ENCODE measurements at places on chromosomes 1 and 21. TPM values are rescaled to one million over a fixed set of nuclear protein-coding genes. Genes with fewer than 3 reads are reported as not detected.

GRCh38 chr1:218683242-218683641, 338.1 kb downstream of the TGFB2 start:
- H3K4me1 ChIP-seq = no peaks in the 10 kb centered on the region
- no peak overlapping the region for H3K27ac ChIP-seq
- no peak for DNase-seq
- H3K4me3 ChIP-seq = no peak overlapping the region
- H3K27me3 ChIP-seq = no peaks in the 10 kb centered on the region

GRCh38 chr1:245375789-245376460, 221.1 kb downstream of the KIF26B start:
- H3K27me3 ChIP-seq = peaks cover 6% of the 10 kb centered on the region
- no peaks in the 10 kb centered on the region for H3K4me1 ChIP-seq
- no peak overlapping the region for H3K4me3 ChIP-seq
- H3K36me3 ChIP-seq = no peaks in the 10 kb centered on the region
- H3K27ac ChIP-seq = no peak overlapping the region
- no peak for DNase-seq

GRCh38 chr1:53377438-53377841, 49.6 kb upstream of the LRP8 start:
- peak; percentile 35 for DNase-seq
- no peaks in the 10 kb centered on the region for H3K4me1 ChIP-seq
- peaks cover 3% of the 10 kb centered on the region for H3K27me3 ChIP-seq
- no peak overlapping the region for H3K4me3 ChIP-seq

KCTD3 gene
- 20.6 TPM for total RNA-seq

S100A7A gene
- total RNA-seq = not detected

BSND gene
- not detected for total RNA-seq

HORMAD1 gene
- not detected for total RNA-seq

- H3K27ac ChIP-seq = peak overlapping the region; percentile 22
- H3K27me3 ChIP-seq = no peaks in the 10 kb centered on the region
- H3K36me3 ChIP-seq = peaks cover 13% of the 10 kb centered on the region
- H3K4me3 ChIP-seq = no peak overlapping the region
Observed at GRCh38 chr1:24442764-24443163, 27.2 kb downstream of the NIPAL3 start.

DNA sequence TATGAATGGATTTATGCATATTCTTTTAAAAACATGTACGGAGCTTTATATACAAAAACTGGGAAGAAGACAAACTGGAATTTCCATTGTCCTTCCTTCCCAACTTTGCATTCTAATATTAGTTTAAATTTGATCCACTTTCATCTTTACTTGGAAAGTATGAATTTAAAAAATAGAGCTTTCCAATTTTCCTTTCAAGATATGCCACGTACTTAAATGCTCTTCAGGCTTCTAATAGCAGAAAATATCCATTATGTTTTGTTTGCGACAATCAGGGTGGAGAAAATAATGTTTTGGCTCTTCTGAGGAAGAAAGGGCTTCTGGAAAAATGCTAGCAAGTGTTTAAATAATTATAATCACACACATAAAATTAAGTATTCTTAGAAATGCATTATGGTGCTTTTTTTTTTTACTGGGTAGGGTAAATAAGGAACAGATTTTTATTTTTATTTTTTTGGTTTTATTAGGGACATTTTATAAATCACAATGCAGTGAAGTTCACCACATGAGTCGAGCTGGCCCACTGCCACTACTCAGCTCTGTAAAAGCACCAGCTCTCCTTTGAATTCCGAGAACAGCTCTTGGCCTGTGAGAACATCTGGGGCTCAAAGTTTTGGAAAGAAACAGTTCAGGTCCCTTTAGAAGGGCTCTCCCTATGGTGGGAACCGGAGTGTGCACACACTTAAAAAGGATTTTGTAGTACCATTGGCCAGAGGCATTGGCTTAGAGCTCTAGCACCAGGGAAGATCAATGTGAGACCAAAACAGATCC, 287.4 kb upstream of the LYPLAL1 start:
- no peak overlapping the region for H3K27ac ChIP-seq
- H3K4me1 ChIP-seq = peaks cover 12% of the 10 kb centered on the region
- no peaks in the 10 kb centered on the region for H3K27me3 ChIP-seq
- DNase-seq = peak; percentile 22
- H3K36me3 ChIP-seq = no peaks in the 10 kb centered on the region
- no peak overlapping the region for H3K4me3 ChIP-seq

RUNX1 gene
- total RNA-seq = 6.1 TPM

GRCh38 chr1:182719553-182719952, 35.2 kb upstream of the RGS8 start:
- H3K4me1 ChIP-seq = peaks cover 4% of the 10 kb centered on the region
- no peaks in the 10 kb centered on the region for H3K36me3 ChIP-seq
- no peak overlapping the region for H3K4me3 ChIP-seq
- no peaks in the 10 kb centered on the region for H3K27me3 ChIP-seq
- no peak overlapping the region for H3K27ac ChIP-seq
- DNase-seq = no peak

SPATA17 gene
- 0.45 TPM for total RNA-seq

- H3K27me3 ChIP-seq = no peaks in the 10 kb centered on the region
- H3K27ac ChIP-seq = no peak overlapping the region
- H3K36me3 ChIP-seq = no peaks in the 10 kb centered on the region
- no peak overlapping the region for H3K4me3 ChIP-seq
- no peak for DNase-seq
Observed at GRCh38 chr1:30748098-30748698, 9.4 kb downstream of the LAPTM5 start.

DNA sequence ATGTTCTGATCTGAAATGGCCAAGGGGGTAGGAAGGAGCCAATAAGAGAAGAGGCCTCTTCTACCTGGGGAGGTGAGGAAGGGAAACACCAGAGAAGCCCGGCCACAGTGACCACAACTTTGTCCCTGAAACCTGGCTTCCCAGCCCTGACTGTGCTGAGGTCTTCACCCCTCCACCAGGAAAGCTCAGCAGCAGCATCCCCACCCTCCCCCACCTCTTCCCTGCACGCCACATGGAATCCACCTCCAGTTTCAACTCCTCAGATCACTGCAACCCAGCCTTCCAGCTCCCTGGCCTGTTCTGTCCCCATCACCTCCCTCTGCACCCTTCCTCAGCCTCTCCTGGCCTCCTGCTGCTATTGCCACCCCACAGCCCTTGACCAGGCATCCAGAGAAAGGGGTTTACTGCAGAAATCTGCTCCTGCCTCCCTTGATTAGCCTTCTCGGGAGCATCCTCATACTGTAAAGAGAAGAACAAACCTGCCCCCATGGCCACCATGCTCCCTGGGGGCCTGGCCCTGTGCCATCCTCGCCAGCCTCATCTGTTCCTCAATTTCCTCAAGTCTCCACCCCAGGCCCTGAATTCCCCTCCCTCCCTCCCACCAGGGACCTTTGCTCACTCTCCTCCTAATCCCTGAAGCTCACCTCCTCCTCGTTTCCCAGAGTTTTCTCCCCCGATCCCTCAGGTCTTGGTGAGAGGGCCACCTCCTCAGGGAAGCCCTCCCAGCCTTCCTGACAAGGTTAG, 450.9 kb downstream of the MATN1 start:
- no peak for DNase-seq
- H3K36me3 ChIP-seq = no peaks in the 10 kb centered on the region
- no peak overlapping the region for H3K27ac ChIP-seq
- no peaks in the 10 kb centered on the region for H3K4me1 ChIP-seq

GRCh38 chr1:60173729-60174505, 100.3 kb upstream of the C1orf87 start:
- H3K36me3 ChIP-seq = no peaks in the 10 kb centered on the region
- no peak for DNase-seq
- H3K27ac ChIP-seq = no peak overlapping the region
- no peak overlapping the region for H3K4me3 ChIP-seq
- H3K27me3 ChIP-seq = no peaks in the 10 kb centered on the region
- no peaks in the 10 kb centered on the region for H3K4me1 ChIP-seq

- no peak overlapping the region for H3K27ac ChIP-seq
- DNase-seq = no peak
- H3K27me3 ChIP-seq = no peaks in the 10 kb centered on the region
- no peaks in the 10 kb centered on the region for H3K4me1 ChIP-seq
- no peaks in the 10 kb centered on the region for H3K36me3 ChIP-seq
Observed at GRCh38 chr1:17874231-17874630, 119.1 kb downstream of the ACTL8 start.

SYT14 gene
- total RNA-seq = not detected

DNA sequence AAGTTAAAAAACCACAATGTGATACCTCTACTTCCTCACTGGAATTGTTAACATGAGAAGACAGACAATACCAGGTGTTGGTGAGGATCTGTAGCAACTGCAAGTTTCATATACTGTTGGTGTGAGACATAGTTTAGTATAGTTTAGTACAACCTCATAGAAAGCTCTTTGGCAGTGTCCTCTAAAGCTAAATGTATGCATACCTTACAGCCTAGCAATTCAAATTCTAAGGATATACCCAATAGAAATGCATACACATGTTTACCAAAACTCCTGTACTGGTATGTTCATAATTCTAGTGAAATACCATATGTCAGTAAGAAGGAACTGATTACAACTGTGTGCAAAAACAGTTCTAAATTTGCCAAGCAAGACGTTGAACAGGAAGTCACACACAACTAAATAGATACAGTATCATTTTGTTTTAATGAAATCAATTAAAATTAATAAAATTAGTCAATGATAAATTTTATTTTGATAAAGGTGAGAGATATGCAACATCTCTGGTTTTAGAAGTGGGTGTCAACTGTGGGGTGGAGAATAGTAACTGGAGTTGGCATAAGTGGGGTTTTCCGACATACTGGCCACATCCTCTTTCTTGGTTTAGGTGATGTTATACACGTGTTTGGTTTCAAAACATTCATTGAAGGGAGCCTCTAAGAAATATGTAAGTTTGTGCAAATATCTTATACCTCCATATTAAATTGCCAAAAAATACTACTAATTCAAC, 450.7 kb downstream of the PTPRC start:
- no peaks in the 10 kb centered on the region for H3K27me3 ChIP-seq
- DNase-seq = no peak
- H3K4me1 ChIP-seq = no peaks in the 10 kb centered on the region
- H3K4me3 ChIP-seq = no peak overlapping the region
- H3K27ac ChIP-seq = no peak overlapping the region

DNA sequence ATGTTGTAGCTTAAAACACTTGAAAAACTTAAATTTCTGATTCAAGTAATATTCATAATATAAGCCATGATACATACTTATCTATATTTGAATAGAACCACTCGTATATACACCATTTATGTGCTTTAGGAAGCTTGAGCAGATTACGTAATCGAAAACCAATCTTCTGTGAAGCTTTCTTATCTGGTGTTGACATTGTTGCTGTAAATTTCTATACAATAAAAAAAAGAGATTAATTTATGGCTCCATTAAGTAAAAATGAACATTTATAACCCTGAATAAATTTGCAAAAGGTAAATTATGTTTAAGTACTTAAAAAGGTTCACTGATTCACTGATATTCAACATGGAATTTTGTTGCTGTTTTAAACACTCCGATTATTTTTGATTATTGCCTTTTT, 21.4 kb downstream of the LIN9 start:
- no peaks in the 10 kb centered on the region for H3K27me3 ChIP-seq
- H3K36me3 ChIP-seq = peaks cover 43% of the 10 kb centered on the region
- H3K4me3 ChIP-seq = no peak overlapping the region
- H3K27ac ChIP-seq = no peak overlapping the region
- no peak for DNase-seq

DNA sequence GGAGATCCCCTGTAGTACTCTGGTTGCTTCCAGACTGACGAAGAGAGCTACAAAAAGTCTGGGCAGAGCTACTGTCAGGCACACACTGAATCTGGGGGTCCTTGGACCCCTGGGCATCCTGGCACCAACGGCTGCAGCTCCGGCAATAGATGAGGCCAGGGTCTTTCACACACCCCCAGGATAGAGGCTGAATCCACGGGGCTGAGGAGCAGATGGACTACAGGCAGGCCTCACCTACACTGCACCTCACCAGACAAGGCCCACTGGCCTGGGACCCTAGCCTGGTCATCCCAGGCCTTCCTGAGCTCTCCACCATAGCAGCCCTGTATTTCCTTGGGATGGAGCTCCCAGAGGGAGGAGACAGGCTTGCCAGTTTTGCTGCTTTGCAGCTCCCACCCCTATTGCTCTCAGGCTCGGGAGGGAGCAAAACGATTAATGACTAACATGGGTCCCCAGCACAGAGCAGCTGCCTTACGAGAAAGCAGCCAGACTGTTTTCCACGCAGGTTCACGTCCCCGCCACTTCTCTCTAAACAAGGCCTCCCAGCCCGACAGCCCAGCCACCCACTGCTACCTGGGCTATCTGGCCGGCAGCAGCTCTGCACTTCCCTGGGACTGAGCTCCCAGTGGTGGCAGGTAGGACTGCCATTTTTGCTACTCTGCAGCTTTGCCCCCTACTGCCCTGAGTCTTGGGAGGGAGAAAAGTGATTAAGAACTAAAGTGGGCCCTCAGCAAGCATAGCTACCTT, 1022.5 kb upstream of the ADGRL2 start:
- H3K27ac ChIP-seq = no peak overlapping the region
- DNase-seq = no peak
- no peak overlapping the region for H3K4me3 ChIP-seq
- no peaks in the 10 kb centered on the region for H3K4me1 ChIP-seq

DNA sequence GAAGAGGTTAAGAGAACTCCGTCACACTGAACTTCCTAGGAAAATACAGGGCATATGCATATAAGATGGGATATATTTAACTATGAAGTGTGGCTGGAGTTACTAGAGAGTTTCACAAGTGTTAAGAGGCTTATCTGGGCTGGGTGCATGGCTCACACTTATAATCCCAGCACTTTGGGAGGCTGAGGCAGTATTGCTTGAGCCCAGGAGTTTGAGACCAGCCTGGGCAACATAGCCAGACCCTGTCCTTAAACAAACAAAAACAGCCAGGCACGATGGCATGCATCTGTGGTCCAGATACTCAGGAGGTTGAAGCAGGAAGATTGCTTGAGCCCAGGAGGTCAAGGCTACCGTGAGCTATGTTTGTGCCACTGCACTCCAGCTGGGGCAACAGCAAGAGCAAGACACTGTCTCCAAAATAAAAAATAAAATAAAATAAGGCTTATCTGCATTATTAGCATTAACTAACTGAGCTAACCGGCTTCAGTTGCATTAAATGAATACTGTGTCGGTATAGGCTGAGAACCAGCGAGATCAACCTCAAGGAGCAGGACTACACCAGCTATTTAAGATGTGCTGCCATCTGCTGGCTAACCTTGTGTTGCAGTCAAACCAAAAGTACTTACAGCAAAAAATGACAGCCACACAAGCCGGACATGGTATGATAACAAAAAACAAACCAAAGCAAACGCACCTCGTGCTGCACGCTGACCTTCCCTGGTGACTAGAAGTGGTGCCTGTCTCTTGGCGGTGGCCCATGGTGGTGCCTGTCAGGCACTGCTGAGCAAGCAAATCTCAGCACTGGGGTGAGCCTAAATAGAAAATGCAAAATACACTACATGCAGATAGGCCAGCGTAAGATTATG, 19.7 kb upstream of the RBBP5 start:
- DNase-seq = peak; percentile 57
- H3K27ac ChIP-seq = peak overlapping the region; percentile 14
- no peaks in the 10 kb centered on the region for H3K27me3 ChIP-seq
- H3K4me1 ChIP-seq = peaks cover 27% of the 10 kb centered on the region

COL8A2 gene
- total RNA-seq = 0.33 TPM

All from heart left ventricle (tissue), 16 donors.